Skeletal muscle cell (primary cell): ENCODE measurements at places on chromosomes 16 and 17.
A peak's percentile ranks its signal among the peaks of the same experiment; 100 is the strongest.

DNA sequence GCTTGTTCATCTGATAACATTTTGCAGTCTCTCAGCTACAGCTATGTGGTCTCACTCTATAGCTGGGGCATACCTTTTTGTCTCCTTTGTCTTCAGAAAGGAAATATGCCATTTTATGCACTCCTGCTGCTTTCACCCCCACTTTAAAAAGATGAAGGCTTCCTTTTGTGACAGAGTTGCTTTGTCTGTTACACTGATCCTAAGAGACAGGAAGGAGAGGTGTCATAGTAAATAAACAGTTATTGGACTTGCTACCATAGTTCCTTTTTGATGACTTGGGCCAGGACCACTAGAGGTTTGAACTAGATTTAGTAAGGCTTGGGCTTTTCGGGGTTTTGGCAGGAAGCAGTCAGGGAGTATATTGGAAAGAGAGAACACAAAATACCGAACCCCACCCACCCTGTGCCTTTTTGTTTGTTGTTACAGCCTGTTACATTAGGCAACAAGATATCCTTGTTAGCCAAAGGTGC, 1.8 kb upstream of the METTL9 start:
- no peak for DNase-seq

DNA sequence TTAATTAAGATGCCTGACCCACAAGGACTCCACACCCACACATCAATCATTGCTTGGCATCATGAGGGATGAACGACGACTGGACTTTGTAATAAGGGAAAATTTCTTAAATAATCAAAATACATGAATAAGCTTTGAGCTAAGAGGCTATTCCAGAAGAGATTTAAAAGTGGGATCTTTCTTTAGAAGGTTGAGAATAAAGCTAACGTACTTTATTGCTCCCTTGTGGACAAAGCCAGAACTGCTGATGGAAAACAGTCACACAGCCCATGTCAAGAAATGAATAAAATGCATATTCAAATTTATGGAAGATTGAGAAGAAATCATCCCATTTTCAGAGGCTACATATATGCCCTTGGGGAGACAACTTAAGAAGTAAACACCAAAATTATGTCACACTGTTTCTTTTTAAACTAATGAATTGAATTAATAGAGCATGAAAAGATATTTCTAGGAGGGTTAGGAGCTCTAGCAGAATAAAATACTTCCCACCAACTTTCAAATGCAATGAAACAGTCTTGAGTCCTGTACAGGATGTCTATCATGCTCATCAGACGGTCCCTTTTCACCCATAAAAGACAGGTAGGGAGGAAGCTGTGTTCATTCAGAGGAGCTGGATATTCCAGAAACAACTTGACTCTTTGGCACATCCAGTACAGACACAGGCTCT, 60.2 kb upstream of the PHOSPHO1 start:
- DNase-seq: peak; percentile 4

- DNase-seq: no peak
Observed at GRCh38 chr16:15141586-15141985, 47.5 kb upstream of the RRN3 start.

- no peak for DNase-seq
Observed at GRCh38 chr17:60422162-60422665, at the start of gene CHCT1. CHCT1 (plus strand) TSS chr17:60422489; CDS start chr17:60422593, 104 bp downstream.

DNA sequence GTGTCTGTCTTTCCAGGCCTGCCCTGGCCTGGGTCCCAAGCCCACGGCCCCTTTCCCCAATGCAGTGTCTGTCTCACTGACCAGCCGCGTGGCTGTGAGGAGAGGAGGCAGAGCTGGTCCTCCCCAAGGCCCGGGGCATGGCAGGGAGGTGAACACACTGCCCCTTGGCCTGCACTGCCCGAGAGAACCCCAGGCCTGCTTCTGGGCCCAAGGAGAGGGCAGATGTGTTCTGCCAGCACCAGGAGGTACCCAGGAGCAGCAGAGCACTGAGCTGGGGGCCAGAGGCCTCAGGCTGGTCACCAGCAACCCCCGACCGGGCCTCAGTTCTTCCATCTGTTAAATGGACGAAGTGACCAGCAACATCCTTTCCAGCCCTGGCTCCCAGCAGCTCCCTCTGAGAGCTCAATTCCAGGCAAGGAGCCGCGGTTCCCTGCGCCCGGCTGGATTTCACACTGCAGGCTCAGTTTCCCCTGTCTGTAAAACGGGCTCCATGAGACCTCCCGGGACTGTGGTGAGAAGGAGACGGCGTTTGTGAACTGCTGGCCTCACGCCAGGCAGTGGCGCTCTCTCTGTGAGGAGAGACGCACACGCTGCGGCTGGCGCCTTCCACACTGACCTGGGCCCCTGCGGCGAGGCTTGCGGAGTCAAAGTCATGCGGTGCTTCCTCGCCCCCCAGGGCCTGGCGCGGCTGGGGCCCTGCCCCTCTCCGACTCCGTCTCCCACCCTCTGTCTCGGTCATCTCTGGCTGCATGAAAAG, 8.1 kb upstream of the ZFPM1 start:
- no peak for DNase-seq

DNA sequence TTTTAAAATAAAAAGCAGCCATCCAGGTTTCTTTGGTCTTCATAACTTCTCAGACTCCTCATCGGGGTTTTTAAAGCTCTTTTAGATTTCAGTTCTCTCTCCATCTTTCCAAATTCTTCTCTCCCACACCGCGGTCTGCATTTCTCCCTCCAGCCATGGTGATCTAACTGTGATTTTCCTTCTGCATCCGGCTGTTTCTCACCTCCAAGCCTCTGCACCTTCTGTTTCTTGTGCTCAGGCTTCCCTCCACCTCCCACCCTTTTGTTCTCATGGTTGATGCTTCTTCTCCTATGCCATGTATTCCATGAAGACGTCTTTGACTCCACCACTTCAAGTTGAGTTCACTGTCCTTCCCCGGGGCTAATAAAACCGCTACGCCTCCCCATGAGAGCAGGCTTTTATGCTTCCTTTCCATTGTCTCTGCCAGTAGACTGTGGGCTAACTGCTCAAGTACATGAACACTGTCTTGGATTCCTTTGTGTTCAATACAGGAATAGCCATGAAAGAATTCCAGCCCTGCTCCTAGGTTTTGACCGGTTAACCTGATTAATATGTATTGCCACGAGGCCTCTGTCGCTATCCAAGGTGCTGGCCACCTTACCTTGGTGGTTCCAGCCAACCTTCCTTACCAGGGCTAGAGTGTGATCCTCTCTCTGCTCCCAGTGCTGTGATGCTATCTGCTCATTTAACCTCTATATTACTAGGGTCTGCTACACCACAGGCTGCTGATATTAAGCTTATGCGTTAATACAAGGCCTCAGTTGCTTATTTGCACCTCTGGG, 625.1 kb downstream of the HS3ST4 start:
- no peak for DNase-seq

DNA sequence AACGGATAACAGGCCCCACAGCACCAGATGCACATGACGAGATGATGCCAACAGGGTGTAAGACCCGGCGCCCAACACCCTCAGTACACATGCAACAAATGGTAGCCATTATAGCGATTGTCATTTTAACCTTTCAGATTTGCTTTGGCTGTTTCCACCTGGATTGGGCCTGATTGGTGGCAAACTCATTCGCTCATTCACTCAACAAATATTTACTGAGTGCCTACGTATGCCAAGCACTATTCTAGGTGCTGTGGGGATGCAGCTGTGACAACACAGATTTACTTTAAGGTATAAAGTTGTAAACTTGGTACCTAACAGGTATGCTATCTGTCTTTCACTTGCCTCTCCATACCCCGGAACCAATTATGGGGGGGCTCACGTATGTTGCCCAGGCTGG, 66.8 kb downstream of the SRCIN1 start:
- DNase-seq: no peak

GRCh38 chr17:5422505-5422904, 2.5 kb downstream of the RPAIN start:
- no peak for DNase-seq

DNA sequence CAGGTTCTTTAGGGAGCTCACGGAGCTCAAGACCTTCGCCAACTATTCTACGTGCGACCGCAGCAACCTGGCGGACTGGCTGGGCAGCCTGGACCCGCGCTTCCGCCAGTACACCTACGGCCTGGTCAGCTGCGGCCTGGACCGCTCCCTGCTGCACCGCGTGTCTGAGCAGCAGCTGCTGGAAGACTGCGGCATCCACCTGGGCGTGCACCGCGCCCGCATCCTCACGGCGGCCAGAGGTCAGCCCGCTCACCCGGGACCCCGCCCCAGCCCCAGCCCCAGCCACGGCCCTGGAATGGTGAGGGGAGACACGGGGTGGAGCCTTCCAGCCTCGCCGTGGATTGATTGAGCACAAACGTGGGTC, 13.5 kb downstream of the SARM1 start:
- DNase-seq: no peak

DNA sequence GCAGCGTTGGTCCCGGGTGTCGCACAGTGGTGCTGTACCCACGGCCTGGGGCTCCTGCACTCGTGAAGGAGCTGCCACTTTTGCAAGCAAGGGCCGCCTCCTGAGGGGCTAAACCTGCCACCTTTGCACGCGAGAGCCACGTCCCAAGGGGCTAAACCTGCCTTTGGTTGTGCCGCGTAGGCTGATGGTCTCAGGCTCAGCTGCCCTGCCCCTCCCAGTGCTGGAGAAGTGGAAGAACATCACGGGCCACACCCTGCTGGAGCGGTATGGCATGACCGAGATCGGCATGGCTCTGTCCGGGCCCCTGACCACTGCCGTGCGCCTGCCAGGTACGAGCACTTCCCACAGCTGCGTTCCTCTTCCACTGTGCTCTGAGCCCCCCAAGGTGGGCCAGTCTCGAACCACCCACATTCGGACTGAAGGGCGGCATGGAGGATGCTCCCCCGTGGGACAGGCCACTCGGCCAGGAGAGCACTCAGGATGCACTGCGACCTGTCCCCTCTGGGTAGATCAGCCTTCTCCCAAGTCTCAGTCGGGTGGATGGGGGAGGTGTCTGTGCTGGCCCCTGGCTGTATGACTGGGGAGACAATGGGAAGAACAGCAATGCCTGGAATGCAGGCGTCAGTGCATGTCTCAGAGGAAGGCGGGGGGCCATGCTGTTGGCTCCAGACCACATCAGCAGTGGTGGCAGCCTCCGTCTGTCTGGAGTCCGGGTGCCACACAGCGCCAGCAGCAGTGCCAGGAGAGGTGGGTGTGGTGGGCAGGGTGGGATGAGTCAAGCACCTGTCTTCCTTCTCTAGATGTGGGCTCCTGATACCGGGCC, 20.7 kb downstream of the ACSF3 start:
- no peak for DNase-seq

- no peak for DNase-seq
Observed at GRCh38 chr17:83029571-83029970, 49.8 kb upstream of the METRNL start.

DNA sequence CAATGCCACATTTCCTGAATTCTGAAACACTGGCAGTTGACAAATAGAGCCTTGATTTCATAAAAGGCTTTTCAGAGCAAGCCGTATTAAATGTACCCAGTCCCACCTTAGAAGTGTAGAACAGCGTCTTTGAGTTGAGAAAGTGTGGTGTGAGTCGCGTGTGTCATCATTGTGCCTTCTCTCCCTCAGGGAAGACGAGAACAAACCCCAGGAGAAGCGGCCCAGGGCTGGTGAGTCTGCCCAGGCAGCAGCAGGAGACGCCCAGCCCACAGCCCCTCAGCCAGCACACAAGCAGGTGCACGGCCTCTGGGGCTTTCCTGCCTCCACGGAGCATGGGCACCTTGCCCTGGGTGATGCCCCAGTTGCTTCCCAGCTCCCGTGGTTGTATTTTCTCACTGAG, 34.0 kb downstream of the CIBAR2 start:
- DNase-seq: no peak

- no peak for DNase-seq
Observed at GRCh38 chr16:57647136-57647875, 18.9 kb downstream of the ADGRG1 start.

DNA sequence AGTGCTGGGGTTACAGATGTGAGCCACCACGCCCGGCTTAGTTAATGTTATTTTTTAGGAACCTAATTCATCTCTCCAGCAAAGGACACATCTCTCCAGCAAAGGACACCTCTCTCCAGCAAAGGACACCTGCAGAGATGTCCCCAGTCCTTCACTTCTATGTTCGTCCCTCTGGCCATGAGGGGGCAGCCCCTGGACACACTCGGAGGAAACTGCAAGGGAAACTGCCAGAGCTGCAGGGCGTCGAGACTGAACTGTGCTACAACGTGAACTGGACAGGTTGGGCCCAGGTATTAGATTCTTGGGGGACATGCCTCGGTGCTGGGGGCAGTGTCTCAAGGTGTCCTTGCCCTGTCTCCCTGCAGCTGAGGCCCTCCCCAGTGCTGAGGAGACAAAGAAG, 4.7 kb downstream of the PFAS start:
- DNase-seq: no peak

DNA sequence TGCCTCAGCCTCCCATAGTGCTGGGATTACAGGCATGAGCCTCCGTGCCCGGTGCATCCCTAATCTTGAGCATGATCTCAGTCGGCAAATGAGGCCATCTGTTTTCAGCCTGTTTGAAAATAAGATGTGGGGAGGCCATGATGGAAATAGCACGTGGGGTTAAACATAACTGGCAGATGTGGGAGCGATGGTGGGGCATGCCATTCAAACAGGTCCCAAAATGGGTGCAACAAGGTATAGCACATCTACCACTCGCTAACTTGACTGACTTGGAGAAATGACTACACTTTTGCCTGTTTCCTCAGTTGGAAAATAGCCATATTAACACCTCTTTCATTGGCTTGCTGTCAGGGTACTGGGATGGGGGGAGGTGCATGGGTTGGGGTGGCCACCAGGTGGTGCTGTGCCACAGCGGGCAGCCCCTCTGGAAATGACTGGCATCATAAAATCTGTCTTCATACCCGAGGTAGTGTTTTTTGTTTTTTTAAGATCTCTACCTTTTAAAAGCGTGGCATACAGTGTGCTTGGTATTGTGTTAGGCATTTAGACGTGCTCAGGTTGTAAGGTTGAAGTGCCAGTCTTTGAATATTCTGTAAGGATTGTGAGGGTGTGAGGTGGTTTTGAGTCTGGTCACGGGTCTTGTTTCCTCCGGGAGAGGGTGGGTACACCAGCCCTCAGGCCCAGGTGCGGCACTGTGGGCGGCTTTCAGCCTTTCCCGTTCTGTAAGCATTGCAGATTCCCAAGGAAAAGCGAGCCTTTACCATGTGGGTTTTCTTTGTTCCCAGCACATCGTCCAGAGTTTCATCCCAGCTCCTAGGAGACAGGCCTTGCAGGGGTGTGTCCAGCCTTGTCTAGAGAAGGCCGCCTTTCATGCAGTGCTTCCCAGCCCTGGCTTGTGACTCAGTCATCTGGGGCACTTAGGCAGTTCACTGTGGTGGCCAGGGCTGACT, 2.9 kb upstream of the TTYH2 start:
- no peak for DNase-seq
